ENCODE measurements at places on chromosomes 3 and 15. TPM values are rescaled to one million over a fixed set of nuclear protein-coding genes. Genes with fewer than 3 reads are reported as not detected.

GRCh38 chr3:111858642-111859041, 423 bp upstream of the PHLDB2 start:
- no peak for DNase-seq

- DNase-seq = no peak
Observed at GRCh38 chr15:62803856-62804400, 238.6 kb upstream of the TPM1 start.

- no peak for DNase-seq
Observed at GRCh38 chr15:39462691-39463090, 118.2 kb upstream of the THBS1 start.

- DNase-seq = no peak
Observed at GRCh38 chr3:68504201-68504600, 428.1 kb downstream of the TAFA4 start.

The GPR176 gene
- polyA plus RNA-seq = 116 TPM

The SCAANT1 gene
- not detected for polyA plus RNA-seq

The SEC22C gene
- polyA plus RNA-seq = 32.3 TPM

- no peak for DNase-seq
Observed at GRCh38 chr3:177694951-177695350, 497.7 kb upstream of the TBL1XR1 start.

The PTPRG gene
- 26.5 TPM for polyA plus RNA-seq

DNA sequence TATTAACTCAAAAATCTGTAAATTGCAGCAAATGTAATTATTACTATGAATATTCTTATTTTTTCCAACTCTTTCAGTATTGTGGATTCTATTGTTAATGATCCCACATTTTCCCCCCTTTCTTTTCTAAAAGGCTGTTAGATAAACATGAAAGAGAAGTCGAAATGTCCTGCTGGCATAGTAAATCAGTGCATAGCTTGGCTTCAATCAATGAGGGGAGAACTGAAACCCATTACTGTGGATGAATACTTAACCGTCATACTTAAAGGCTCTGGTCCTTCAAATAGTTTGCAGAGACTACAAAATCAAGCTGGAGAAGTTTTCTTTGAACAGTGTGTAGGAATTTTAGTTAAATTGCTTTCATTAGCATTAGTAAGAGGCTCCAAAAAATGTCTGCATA, 667.9 kb downstream of the CADM2 start:
- no peak for DNase-seq

The IQCH gene
- polyA plus RNA-seq = 0.95 TPM
